ENCODE measurements at places on chromosomes 7 and 10.

GRCh38 chr10:44016589-44017482 is 368.1 kb downstream of the CXCL12 start:
- DNase-seq, result no peak

- no peak for DNase-seq
Observed at GRCh38 chr10:62527019-62527827, 153.1 kb downstream of the ZNF365 start.

GRCh38 chr10:11958956-11959355 is 83.7 kb downstream of the UPF2 start:
- DNase-seq, result no peak

DNA sequence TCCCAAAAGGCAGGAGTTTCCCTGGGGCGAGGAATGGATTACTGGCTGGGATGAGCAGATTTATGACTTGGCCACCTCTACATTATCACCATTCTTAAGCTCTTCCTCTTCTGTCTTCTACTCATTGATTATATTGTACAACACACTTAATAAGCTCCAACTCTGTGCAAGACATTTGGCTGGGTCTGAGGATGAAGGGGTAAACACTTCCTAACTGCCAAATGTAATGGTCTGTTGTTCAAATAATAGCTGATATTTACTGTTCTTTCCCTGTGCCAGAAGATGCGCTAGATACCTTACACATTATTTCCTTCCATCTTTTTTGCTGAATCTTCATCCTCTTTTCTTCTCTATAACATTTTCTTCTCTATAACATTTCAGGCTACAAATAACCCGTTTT is 11.6 kb downstream of the OR6V1 start:
- no peak for DNase-seq

- no peak for DNase-seq
Observed at GRCh38 chr10:101273741-101274140, 44.5 kb upstream of the LBX1 start.

GRCh38 chr7:34445653-34446052 is 212.4 kb upstream of the NPSR1 start:
- no peak for DNase-seq

DNA sequence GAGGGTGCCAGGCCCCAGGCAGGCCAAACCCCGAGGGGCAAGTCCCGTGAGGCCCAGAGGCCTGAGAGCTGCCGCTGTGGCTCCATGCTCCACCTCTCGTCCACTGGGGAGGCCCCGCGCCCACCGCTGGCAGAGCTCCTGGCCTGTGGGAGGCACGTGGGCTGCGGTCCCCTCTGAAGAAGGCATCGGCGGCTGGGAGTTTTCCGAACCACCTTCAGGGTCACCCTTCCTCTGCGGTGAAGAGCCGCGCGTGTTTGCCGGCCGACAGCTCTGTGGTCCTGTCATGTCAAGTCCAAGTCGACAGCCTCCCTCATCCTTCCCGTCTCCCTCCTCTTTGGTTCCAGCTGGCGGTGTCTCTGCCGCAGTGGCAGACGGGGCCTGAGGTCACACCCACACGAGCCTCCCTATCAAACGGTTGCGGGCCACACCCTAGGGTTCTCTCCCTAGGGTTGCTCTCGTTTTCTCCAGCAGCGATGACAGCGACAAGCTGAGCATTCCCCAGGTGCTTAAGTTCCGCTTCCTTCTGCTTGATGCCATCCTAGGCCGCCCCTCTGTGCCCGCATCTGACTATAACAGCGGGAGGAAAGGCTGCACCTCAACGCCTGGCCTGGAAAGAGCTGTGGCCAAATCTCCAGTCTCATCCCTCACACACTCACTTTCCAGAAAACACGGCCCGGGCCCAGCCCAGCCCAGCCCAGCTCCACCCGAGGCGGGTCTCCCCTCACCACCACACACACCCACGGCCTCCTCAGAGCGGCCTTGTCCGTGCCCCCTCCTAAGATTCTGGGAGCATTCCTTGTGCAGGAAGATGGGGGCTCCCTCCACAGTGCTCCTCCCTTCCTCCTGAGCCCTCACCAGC is 185.0 kb downstream of the ELFN1 start:
- no peak for DNase-seq

GRCh38 chr7:16028103-16028502 is 341.6 kb upstream of the MEOX2 start:
- DNase-seq, result no peak

- no peak for DNase-seq
Observed at GRCh38 chr7:721619-722248, 4.8 kb upstream of the DNAAF5 start.

DNA sequence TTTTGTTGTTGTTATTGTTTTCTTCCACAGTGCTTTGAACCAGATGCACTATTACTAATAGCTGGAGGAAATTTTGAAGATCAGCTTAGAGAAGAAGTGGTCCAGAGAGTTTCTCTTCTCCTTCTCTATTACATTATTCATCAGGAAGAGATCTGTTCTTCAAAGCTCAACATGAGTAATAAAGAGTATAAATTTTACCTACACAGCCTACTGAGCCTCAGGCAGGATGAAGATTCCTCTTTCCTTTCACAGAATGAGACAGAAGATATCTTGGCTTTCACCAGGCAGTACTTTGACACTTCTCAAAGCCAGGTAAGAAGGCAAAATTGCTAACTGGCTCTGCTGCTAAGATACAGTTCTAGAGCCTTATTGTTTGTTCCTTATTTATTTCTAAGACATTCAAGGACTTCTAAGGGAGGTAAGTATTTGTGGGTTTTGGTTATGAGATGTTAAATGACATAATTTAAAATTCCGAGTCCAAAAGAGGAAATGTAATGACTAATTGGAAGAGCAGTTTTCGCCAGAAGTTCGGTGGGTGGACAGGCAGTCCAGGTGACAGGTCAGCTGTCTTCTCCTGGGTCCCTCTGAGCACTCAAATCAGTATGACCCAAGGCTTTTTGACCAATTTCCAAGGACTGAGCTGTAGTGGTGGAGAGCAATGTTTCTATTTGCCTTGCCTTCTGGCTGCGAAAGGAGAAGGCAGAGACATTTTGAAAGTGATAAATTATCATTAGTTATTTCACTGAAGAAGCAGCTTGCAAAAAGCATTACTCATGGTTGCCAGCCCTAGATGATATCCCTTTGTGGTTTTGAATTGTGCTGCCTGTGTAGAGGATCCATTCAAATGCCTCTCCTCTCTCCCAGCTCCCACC is 10.1 kb downstream of the SLC39A12 start:
- DNase-seq, result no peak

DNA sequence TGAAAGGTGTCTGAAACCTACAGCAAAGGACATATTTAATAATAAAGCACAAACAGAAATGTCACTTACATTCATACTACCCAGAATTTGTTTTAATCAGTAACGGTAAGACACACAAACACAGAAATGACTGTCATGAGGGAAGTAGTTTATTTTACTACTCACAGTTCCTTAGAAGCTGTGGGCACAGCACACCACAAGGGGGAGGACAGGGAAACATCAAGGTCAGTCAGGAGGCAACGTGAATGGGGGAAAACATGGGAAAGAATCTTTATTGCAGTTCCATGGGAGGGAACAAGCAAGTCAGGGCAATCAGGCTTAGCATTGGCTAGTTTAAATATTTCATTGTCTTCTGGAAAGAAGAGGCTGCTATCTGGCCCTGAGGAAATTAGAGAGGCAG is 123.8 kb upstream of the PDSS1 start:
- no peak for DNase-seq

GRCh38 chr7:140121326-140121725 is 55.5 kb downstream of the KDM7A start:
- no peak for DNase-seq

DNA sequence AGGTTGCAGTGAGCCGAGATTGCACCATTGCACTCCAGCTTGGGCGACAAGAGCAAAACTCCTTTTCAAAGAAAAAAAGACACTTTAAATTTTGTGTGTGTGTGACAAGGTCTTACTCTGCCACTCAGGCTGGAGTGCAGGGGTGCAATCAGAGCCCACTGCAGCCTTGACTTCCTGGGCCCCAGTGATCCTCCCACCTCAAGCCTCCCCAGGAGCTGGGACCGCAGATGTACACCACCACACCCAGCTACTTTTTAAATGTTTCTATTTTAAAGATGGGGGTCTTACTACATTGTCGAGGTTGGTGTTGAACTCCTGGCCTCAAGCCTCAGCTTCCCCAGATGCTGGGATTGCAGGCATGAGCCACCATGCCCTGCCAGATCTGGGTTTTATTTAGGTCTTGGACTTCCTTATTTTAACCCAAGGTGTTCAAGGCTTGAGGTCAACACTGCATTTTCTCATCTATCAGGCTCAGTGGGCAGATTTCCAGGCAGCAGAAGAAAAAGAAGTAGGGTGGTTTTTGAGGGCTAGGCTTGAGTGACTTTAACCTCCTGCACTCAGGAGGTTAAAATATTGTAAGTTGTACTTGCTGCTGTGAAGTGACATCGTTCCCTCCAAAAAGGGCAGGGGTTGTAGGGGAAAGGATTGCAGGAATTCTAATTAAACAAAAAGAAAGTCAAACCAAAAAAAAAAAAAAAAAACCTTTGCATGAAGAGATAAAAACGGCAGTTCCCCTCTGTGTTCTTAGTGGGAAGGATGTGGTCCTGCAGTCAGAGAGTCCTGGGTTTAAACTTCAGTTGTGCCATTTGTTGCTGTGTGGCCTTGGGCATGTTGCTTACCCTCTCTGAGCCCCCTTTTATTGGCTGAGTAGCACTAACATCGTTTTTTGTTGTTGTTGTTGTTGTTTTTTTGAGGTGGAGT is 71.5 kb downstream of the CARD11 start:
- DNase-seq, result no peak

GRCh38 chr7:157570531-157571200 is 233.9 kb downstream of the DNAJB6 start:
- DNase-seq, result no peak

DNA sequence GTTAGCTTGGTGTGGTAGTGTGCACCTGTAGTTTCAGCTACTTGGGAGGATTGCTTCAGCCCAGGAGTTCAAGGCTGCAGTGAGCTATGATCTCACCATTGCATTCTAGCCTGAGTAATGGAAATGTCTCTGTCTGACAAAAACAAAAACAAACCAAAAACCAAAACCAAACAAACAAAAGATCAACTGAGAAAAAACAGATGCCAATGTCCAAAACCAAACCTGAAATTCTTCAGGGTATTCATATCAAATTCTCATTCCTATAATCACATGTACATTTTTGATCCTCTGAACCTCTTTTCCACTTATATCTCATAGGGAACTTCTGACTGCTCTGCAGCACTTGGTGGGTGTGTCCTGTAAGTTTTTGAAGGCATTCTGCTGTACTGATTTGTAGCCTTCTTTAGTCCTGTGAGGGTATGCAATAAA is 87.0 kb downstream of the CDK6 start:
- DNase-seq, result no peak

GRCh38 chr10:124164264-124164663 is 70.9 kb upstream of the CHST15 start:
- no peak for DNase-seq

DNA sequence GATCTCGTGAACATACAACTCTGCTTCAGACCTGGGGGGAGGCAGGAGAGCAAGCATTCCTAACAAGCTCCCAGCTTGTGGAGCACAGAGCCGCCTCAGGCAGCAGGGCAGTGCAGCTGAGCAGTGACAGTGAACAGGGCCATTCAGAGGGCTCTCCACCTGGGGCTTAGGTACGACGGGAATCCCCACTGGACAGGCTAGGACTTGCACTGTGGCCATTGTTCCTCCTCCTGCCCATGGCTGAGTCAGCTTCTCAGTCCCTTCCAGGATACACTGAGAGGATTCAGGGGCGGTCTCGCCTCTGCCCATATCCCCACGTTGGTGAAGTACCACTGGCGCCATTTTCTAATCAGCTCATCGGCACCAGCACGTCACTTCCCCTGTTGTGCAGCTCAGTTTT is 71.1 kb downstream of the FIGNL1 start:
- no peak for DNase-seq

- DNase-seq, result no peak
Observed at GRCh38 chr7:97145068-97145467, 27.6 kb downstream of the SDHAF3 start.

GRCh38 chr10:124266468-124267230 is 152.1 kb downstream of the OAT start:
- no peak for DNase-seq

DNA sequence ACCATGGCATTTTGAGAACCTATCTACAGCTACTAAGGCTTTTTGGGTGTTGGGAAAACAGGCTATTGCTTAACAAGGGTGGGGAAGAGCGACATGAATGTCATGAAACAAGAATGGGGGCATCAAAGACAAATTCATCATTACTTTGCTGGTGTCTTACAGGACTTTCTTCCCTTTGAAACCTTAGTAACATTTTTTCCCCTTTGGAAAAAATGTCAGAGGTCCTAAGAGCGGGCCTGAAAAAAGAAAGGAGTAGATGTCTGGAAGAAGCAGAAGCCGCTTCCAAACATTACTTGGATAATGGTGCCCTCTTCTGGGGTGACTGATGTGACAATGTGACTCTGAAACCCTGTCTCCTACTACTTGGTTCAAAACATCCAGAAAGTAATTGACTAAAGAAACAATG is 3.8 kb upstream of the DDX50 start:
- no peak for DNase-seq

DNA sequence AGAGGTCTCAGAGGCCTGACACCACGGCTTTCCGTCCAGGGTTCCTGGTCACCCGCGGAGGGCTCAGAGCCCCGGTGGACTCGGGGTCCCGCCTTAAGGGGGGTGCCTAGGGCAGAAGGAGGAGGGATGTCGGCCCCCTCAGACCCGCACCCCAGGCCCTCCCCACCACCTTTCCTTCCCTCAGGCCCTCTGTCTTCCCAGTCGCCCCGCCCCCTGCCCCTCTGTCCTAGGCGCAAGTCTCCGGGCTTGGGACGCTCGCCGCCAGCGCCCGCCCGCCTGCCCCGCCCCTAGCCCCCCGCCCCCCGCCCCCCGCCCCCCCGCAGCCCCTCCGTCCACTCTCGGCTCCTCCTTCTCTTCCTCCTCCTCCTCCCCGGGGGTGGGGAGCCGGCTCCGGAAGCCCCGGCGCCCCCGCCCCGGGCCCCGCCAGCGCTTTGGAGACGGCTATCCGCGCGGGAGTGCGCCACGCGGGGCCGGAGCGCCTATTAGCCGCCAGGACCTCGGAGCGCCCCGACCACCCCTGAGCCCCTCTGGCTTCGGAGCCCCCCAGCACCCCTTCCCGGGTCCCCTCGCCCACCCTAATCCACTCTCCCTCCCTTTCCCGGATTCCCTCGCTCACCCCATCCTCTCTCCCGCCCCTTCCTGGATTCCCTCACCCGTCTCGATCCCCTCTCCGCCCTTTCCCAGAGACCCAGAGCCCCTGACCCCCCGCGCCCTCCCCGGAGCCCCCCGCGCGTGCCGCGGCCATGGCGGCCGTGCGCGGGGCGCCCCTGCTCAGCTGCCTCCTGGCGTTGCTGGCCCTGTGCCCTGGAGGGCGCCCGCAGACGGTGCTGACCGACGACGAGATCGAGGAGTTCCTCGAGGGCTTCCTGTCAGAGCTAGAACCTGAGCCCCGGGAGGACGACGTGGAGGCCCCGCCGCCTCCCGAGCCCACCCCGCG is at the start of gene AEBP1:
Gene AEBP1 (plus strand): TSS at position 423 of the 937 bp plus-strand sequence. CDS start 321 bp downstream, at position 744.
- DNase-seq, result no peak

- DNase-seq, result no peak
Observed at GRCh38 chr7:1666823-1667565, 3.1 kb upstream of the ELFN1 start.

Data from effector memory CD4-positive, alpha-beta T cell (primary cell).